ENCODE measurements at places on chromosomes 6 and 20.

DNA sequence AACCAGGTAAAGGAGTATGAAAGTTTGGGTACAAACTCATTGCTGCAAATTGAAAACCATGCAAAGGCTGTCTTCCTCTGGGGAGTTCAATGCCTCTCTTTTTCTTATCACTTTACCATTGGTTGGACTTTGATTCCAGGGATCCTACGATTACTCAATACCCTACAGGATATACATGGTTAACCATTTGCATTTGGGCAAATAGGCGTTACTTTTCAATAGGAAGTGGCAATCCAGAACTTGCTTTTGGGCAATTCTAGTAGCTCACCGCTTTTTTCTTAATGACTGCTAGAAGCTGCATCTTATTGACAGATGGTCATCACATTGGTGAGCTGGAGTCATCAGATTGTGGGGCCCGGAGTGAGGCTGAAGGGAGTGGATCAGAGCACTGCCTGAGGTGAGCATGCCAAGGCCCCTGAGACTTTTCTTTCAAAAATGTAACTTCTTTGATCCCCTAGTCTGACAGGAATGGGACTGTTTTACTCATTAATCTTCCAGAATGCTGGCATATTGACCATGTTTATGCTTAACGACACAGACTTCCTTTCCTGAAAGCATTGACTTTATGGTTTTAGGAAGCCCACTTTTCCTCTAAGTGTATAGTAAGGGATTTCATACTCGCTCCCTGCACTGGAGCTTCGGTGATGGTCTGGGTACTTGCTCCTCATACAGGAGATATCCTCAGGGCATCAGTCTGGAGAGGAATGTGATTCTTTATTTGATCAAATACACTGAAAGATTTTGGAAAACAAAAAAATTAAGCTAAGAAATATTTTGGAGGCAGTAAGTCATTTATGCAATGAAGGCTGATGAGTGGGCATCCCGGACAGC, at the start of gene CCR6:
Gene CCR6 (plus strand): TSS at position 270 of the 831 bp plus-strand sequence. CDS start 13,039 bp downstream, outside the sequence.
- no peak for DNase-seq

DNA sequence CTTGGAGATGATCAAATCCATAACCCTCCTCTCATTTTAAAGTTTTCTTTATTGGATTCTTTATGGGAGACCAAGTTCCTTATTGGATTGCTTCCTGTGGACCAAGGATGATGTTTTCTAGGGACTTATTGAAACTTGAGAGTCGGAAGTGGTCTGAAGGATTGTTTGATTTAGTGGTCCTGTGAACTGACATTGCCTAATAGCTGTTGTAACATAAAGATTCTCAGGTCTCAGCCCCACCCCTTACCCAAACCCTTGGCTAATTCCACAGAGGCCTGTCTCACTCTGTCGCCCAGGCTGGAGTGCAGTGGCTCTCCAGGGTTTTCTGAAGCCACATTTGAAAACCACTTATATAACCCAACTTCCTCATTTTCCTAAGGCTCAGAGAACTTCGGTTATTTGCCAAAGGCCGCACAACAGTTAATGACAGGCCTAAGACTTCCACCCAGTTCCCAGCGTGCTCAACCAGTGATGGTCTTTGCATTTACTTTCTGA, 77.0 kb downstream of the ATXN1 start:
- no peak for DNase-seq

- DNase-seq: no peak
These were observed 110.6 kb downstream of the TRDN start for GRCh38 chr6:123526128-123526527.

DNA sequence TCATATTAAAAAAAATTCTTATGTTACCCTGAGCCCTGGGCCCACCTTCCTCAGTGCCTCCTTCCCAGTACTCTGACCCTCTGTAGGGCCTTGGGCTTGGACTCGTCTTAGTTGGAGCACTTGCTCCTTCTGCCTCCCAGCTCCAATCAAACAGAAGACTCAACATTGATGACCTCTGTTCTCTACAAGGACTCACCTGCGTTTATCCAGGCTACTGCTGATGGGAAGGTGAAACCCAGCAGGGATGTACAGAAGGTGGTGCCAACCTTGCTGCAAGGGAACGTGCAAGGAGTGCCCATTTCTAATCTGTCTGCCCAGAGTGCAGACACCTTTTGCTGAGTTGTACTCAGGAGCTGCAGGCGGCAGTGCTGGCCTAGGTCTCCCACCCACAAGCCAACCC, 38.9 kb downstream of the FYN start:
- no peak for DNase-seq

DNA sequence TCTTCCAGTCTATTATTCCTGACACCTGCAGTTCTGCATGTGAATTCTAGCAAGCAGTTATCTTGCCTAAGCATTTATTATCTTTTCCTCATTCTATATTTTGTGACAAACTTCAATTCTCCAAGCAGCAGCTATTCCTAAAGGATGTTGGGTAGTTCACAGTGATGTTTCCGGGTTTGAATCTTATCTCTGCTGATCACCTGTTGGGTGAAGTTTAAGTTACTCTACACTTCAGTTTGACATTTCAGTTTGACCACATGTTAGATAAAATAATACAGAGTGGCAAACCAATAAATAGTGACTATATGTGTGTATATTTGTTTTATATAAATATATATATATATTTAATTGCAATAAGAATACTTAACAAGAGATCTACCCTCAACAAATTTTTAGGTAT, 168.6 kb downstream of the ADGRG6 start:
- DNase-seq: no peak

GRCh38 chr6:158256746-158257424, 55.4 kb upstream of the TULP4 start:
- no peak for DNase-seq

- no peak for DNase-seq
These were observed 320.2 kb upstream of the SULF2 start for GRCh38 chr20:48105526-48105925.

- peak; percentile 48 for DNase-seq
These were observed 497 bp downstream of the ACSS1 start for GRCh38 chr20:25057234-25058050.

DNA sequence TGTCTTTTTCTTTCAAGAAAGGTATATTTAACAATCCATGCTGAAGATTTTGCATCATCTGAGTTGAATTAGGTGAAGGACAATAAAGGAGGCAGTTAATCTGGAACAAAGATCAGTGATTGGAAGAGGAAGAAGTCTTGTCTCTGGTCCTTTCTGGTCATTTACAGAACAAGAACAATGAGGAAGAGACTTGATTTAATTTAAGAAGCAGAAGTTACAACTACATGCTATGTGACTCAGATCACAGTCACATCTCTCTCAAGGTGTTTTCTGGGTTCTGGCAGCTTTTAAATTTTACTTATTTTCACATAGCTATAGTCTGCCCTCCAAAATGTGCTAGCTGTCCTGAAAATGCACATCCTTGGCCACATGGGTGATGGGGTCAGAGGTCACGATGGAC, 53.5 kb upstream of the DEK start:
- DNase-seq: no peak

- no peak for DNase-seq
These were observed 43.5 kb upstream of the SLC9A8 start for GRCh38 chr20:49769048-49769581.

DNA sequence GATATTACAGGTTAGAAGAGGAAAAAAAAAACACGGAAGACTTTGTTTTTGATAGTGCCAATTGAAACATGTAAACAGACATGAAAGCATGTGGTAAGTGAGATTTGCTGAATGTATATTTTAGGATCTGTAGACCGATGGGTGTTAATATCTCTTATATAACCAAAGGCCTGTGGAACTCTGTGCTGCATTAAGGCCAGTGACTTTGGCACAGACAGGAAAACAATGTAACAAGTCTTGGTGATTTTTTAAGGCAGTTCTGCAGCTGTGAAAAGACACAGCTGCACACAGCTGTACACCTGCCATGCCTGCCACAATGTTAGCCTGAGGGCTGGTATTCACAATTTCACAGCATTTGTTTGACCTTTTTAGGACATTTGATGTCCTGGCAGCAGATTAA, 6.1 kb downstream of the SOBP start:
- no peak for DNase-seq

- no peak for DNase-seq
These were observed 1.1 kb upstream of the CLIC1 start for GRCh38 chr6:31737315-31737990.

GRCh38 chr20:52681288-52681687, 290.9 kb upstream of the TSHZ2 start:
- no peak for DNase-seq

GRCh38 chr20:41048461-41049301, 20.1 kb downstream of the TOP1 start:
- no peak for DNase-seq

GRCh38 chr6:155313602-155314091, 637 bp downstream of the TFB1M start:
- no peak for DNase-seq

DNA sequence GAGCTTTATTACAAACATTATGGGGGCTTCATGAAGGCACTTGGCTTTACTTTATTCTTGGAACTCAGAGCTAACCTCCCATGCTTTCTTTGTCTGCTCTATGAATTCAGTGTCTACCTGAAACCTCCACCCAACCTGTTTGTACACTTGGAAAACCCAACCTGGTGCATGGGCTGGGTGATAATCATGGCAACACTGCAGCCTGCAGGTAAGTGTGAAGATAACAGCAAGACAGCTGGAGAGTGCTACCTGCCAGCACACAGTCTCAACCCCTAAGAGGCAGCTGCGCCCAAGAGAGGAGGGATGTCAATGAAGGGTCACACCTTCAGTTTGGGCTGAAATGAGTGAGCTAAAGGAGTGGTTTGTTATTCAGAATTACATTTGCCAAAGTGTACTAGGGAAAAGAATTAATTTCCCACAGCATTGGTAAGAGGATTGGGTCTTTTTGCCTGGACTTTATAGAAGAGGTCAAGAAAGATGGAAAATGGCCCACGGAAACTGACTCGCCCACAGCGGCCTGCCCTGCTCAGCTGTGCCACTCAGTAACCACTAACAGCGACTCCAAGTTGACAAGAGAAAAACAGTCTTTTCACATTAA, 24.4 kb downstream of the FOXQ1 start:
- DNase-seq: no peak

DNA sequence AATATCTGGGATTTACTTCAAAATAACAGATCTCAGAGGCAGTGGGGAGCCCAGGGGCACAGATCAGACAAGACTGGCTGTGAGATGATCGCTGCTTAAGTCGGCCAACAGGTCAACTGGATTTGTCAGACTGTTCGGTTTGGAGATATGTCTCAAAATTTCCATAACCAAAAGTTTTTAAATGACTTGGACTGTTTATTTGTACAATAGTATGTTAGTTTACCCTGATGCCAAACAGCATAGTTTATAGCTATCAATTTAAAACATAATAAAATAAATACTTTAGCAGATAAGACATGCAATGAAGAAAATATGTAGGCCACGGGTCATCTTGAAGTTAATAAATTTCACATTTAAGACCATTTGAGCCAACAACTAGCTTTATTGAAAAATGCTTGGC, 126.7 kb downstream of the IRF4 start:
- no peak for DNase-seq

- no peak for DNase-seq
These were observed 71.8 kb downstream of the F13A1 start for GRCh38 chr6:6248651-6249050.

DNA sequence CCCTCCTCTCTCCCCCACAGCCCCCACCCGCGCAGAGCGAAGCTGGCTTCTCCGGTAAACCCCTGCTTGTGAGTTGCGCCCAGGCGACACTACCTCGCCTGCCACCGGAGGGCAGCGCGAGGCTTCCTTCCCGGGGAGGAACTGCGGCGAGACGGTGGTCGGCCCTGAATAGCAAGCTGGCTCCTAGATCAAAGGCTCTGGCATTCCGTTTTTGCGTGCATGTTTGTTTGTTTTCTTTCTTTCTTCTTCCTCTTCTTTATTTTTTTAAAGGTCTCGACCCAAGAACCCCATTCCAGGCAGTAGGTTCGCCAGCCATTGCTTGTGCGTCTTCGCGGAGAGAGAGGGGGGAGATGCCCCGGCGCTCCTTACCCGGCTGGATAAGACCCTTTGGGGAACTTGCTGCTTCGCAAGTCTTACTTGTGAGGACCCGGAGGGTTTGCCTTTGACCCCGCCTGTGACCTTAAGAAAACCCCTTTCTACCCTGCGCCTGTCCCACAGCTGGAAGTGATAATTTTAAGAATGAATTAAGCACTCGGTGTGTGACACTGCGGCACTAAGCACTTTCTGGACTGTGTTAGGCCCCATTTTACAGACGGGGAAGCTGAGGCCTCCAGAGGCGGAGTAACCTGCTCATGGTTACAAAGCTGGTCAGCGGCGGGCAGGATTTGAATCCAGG, 92.7 kb upstream of the SIRPA start:
- DNase-seq: no peak

DNA sequence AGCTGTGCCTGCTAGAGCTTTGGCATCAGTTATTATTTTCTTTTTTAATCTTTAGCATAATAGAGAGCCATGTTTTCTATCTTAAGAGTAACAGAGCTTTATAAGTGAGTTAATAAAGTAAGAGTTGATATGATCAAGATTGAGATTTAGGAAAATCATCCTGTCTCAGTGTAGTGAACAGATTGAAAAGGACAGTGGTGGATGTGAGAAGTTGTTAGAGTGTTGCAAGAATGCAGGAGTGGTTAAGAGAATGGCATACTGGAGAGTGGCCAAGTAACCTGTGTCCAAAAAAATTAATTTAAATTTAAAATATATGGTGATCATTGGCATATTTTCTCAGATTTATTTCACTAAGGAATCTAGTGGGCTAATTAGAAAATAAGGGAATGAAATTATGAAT, 629.3 kb downstream of the GRIK2 start:
- no peak for DNase-seq

DNA sequence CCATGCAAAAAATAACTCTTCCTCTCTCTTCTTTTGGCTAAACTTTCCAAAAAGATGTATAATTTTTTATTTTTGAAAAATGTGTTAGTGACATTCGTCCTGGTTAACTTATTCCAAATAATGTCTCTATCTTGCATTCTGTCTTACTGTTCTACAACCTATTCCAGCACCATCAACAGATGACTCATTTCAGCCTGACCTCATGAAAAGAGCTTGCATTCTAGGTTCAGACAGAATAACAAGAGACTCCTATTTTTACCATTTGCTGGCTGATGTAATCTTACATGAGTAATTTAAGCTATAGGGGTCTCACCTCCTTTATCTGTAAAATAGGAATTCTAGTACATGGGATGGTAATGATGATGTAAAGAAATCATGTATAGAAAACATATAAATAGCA, 109.0 kb downstream of the FUT9 start:
- no peak for DNase-seq

GRCh38 chr6:47477497-47478232, at the start of gene CD2AP:
TSS of gene CD2AP (plus strand) at chr6:47477789. CDS start at chr6:47478245, 456 bp downstream.
- DNase-seq: peak; percentile 83

DNA sequence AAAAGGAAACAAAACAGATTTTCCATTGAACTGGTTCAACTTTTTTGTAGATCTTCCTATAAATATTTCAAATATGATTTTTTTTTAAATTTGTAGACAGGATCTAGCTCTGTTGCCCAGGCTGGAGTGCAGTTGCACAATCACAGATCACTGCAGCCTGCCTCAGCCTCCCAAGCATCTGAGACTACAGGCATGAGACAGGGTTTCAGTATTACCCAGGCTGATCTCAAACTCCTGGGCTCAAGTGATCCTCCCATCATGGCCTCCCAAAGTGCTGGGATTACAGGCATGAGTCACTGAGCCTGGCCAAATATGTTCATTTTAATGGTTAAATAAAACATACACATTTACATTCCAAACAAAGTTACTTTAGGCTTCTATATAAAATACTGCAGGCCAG, 33.6 kb downstream of the SAMHD1 start:
- DNase-seq: no peak

Data from activated CD8-positive, alpha-beta memory T cell treated with anti-CD3 and anti-CD28 coated beads for 1 hour (primary cell).